HuH-7.5 (cell line): ENCODE measurements at places on chromosomes 2 and 18.
A peak's percentile ranks its signal among the peaks of the same experiment; 100 is the strongest.

DNA sequence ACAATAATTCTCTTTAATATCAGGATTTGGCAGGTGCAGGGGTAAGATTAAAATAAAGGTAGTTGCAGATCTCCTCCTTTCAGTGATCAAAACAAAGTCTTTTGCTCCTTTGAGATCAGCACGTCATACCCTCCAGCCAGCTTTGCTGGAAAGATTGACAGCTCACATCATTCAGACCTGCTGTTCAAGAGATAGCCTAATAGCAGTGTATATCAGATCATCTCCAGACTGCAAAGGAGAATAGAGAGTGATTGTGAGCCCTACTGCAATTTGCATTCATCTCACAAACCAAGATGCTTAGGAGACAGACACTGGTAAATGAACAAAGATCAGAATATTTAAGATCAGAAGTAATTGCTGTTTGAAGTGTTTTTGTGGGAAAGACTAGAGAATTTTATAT lies 135.8 kb upstream of the DSEL start:
- DNase-seq, result no peak

- peak; percentile 38 for DNase-seq
Observed at GRCh38 chr2:232300894-232301387, 77.6 kb upstream of the ALPP start.

- DNase-seq, result no peak
Observed at GRCh38 chr2:197152451-197153228, 157.9 kb downstream of the ANKRD44 start.

GRCh38 chr2:40746191-40746590 lies 294.3 kb upstream of the SLC8A1 start:
- DNase-seq, result no peak

DNA sequence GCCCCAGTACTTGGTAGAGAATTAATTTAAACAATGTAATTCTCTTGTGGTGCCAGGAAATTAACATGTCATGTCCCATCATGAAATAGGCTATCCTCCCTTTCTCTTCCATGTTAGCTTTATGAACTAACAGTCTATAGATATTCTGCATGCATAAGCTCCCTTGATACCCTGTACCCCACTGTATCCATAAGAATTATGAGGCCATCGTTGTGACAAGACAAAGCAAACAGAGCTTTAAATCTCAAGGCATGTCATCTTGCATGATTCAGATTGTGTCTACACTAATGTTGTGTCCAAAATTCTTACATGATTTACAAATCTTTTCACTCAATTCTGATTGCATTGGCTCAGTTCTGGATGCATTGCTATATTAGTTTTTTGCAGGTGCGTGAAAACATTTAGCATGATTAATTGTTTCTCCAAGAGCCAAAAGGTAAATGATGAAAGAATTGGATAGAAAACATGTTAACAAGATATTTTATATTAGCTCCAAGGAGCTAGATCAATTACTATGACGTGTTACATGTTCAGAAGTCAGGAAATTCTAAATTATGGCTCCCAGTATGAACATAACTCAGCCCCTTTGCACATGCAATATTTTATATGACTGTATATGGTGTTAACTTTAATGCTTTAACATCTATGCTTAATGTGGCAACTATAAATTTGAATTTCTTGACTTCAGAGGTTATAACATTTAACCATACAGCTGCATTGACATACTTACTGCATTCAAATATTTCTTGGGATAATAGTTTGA lies 620.3 kb downstream of the SLC4A3 start:
- DNase-seq, result no peak

DNA sequence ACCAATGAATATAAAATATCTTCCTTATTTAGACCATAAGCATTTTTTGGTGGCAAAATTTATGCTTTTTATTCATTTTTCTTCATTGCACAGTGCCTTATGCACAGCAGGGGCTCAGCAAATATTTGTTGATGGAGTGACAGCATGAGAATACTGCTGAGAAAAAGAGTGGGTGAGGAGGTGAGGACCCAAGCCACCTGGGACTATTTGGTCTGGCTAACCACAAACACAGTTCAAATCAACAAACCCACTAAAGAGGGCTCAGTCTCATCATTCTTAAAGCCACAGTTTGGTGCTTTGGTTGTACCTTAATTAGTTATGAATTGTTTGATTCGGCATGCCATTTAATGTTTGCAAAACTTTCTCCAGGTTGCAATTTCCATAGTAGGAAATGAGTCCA lies 183.5 kb upstream of the ZNF521 start:
- no peak for DNase-seq

DNA sequence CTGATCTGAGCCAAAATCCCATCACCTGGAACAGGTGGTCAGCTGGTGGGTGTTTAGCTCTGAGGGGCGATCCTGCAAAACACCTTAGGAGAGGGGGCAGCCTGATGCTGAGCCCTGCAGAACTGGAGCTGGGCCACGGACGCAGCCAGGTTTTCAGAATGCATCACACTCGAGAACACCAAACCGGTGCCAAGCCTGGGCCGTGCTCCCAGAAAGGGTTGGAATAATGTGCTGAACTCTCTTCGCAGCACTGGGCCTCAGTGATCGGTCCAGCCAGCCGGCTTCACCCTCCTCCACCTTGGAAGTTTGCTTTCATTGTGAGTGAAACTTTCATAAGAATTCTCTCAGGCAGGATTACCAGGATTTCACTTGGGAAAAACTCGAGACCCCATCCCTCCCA lies 56.5 kb upstream of the TTC39C start:
- DNase-seq, result no peak

- DNase-seq, result no peak
Observed at GRCh38 chr2:30706534-30707303, 100.5 kb downstream of the CAPN13 start.

- no peak for DNase-seq
Observed at GRCh38 chr2:85682378-85682777, 11.8 kb upstream of the GNLY start.

DNA sequence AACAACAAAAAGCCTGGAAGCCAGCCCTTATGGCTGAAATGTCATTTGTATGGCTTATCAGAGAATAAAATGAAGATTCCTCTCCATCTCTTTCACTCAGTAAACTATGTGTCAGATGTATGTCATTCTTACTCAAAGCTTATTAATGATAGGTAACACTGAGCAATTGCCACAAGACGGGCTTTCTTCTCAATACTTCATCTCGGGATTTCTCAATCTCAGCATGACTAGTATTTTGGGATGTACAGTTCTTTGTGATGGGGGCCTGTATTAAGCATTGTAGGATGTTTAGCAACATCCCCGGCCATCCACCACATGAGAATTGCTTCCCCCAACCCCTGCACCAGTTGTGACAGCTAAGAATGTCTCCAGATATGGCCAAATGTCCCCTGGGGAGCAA lies 80.2 kb downstream of the MREG start:
- DNase-seq, result no peak

DNA sequence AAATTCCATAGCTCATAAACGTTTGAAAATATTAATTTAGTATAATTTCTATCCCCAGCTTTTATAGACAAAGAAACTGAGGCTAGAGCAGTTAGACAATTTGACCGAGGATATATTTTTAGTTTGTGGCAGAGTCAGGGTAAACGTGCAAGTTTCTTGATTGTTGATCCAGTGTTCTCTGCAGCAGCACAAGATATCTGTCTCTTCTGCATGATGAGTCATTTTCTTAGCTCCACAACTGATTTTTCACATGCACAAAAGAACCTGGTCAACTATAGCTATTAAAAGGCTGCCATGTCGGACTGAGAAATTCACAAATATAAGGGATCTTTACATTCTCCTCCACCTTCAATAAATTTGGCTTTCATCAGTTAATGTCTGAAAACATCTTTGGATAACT lies 143.4 kb upstream of the CYP26B1 start:
- no peak for DNase-seq
